ENCODE measurements at places on chromosomes 16 and 17. TPM values are rescaled to one million over a fixed set of nuclear protein-coding genes. Genes with fewer than 3 reads are reported as not detected.

NAGLU gene
- 8.1 TPM for total RNA-seq

HEATR9 gene
- not detected for total RNA-seq

CDK5R1 gene
- 224 TPM for total RNA-seq

TP53TG3C gene
- not detected for total RNA-seq

PRSS36 gene
- total RNA-seq, result 0.49 TPM

ALDOC gene
- 56.8 TPM for total RNA-seq

EVI2A gene
- 3.0 TPM for total RNA-seq

FAM20A gene
- 4.7 TPM for total RNA-seq

ABHD15 gene
- 0.74 TPM for total RNA-seq

SOST gene
- total RNA-seq, result not detected

PRPSAP2 gene
- total RNA-seq, result 100 TPM

NPIPA5 gene
- 0.25 TPM for total RNA-seq

RHBDL1 gene
- total RNA-seq, result 1.7 TPM

CTRB1 gene
- not detected for total RNA-seq

IKZF3 gene
- total RNA-seq, result under 0.01 TPM

SPNS3 gene
- total RNA-seq, result under 0.01 TPM

GOSR2 gene
- 37.1 TPM for total RNA-seq

VPS35L gene
- 34.7 TPM for total RNA-seq

TBC1D3D gene
- total RNA-seq, result not detected

OR4D1 gene
- under 0.01 TPM for total RNA-seq

ITGAX gene
- 0.98 TPM for total RNA-seq

IGSF6 gene
- total RNA-seq, result 0.98 TPM

ALOX15B gene
- total RNA-seq, result not detected

GNAO1 gene
- 66.6 TPM for total RNA-seq

SAP30BP gene
- 36.1 TPM for total RNA-seq

ZNF287 gene
- 19.4 TPM for total RNA-seq

PPP1R27 gene
- not detected for total RNA-seq

CENPX gene
- total RNA-seq, result 31.5 TPM

CDT1 gene
- total RNA-seq, result 4.2 TPM

TNFRSF12A gene
- 1.2 TPM for total RNA-seq

BEAN1 gene
- total RNA-seq, result 3.9 TPM

KCNG4 gene
- not detected for total RNA-seq

GJC1 gene
- total RNA-seq, result 69.1 TPM

TAC4 gene
- total RNA-seq, result not detected

WNT3 gene
- 6.1 TPM for total RNA-seq

HBA2 gene
- total RNA-seq, result 393 TPM

NXPH3 gene
- total RNA-seq, result 9.6 TPM

ADAD2 gene
- not detected for total RNA-seq

XAF1 gene
- total RNA-seq, result 2.2 TPM

MRC2 gene
- 21.1 TPM for total RNA-seq

PRR29 gene
- total RNA-seq, result 1.5 TPM

AARS1 gene
- 62.0 TPM for total RNA-seq

ZNF830 gene
- total RNA-seq, result 17.2 TPM

WNK4 gene
- total RNA-seq, result 0.74 TPM

CLEC3A gene
- not detected for total RNA-seq

CD7 gene
- not detected for total RNA-seq

KRTAP4-6 gene
- not detected for total RNA-seq

IGFALS gene
- total RNA-seq, result not detected

HOXB9 gene
- not detected for total RNA-seq

SMYD4 gene
- total RNA-seq, result 8.4 TPM

CACNG5 gene
- 0.98 TPM for total RNA-seq

Measured in temporal lobe (tissue), 4 donors.